Ovary (tissue), 10 donors: ENCODE measurements at places on chromosomes 7 and 10.

DNA sequence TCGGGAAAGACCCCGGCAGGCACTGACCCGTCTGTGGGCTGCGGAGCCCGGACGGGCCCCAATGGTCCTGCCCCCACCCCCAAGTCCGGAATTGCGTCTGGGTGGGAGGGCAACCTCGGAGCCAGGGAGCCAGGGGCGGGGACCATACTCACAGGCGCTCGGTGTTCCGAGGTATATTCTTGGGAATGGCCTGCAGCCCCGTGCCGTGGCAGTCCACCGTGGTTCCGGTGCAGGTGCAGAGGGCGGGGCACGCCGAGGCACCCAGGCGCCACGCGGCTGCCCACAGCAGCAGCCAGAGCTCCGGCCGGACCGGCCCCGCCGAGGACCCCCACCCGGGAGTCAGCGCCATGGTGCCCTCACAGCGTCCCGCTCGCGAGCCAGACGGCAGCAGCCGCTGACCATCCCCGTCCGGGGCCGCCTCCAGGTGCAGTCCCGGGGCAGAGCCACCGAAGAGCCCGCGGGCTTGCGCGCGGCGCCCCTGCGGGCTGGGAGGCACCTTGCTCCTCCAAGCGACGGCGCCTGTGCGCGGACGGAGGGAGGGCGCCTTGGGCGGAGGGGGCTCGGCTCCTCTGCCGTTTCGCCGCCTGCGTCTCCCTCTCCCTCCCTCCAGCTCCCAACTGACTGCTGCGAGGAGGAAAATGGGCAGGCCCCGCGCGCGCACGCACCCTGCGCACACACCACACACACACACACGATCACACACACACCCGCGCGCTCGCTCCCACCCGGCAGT lies at the start of gene SLIT1:
Gene SLIT1, minus strand, starts transcription at position 634 of the 733 bp plus-strand sequence. Its CDS starts 285 bp downstream, at position 349.
- no peak for DNase-seq

- no peak for DNase-seq
These were observed 3.1 kb downstream of the CPED1 start for GRCh38 chr7:120991581-120991980.

DNA sequence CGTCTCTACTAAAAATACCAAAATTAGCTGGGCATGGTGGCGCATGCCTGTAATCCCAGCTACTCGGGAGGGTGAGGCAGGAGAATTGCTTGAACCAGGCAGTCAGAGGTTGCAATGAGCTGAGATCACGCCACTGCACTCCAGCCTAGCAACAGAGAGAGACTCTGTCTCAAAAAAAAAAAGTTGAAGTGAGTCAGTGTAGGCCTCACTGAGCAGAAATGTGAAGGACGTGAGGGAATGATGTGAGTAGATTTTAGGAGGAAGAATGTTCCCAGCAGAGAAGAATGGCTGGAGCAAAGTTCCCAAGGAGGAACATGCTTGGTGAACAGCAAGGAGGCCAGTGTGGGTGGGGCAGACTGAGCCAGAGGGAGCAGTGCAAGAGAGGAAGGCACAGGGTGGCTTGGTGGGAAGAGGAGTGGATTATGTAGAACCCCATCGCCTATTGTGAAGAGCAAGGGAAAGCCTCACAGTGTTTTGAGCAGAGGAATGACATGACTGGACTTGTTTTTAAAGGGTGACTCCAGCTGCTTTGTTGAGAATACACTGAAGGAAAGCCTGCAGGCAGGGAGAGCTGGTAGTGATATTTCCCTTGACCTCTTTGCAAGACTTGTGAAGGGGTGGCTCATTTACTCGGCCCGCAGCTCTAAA lies 708.7 kb downstream of the SUGCT start:
- DNase-seq, result no peak

GRCh38 chr7:137446025-137446424 lies 102.5 kb upstream of the PTN start:
- DNase-seq, result no peak

DNA sequence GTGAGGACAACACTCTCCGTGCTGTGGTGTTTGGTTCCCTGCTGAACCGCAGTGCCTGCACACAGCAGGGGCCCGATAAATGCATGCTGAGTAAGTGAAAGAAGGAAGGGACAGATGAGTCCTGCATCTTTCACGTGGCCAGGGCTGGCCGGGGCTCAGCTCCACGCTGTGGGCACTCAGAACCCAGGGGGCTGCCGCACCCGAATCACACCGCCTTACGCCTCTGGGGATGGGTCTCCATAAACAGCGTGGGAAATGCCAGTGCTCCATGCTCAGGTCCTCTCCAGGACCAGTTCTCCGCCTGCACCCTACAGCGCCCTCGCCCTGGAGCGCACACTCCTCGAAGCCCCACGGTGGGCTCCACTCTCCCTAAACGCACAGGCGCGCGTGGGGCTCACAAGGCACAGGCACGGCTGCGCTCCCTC lies 38.1 kb downstream of the RASGEF1A start:
- DNase-seq, result no peak

DNA sequence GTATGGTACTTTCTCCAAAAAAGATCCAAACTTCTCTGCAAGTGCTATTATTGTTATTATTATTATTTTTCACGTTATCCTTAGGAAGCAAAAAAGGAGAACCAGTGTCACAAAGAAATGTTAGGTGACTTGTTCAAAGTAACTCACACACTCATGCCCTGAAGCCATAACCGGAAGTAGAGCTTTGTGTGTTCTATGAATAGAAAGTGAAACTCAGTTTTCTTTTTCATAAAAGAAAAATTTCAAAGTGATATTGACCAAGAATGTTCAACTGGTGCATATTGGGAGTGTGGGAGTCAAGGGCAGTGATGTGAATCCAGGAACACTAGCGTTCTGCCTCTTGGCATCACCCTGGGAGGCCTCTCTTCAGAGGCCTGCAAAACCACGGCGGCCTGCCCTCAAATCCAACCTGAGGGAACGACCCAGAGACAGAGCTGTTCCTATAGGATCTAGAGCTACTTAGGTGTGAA lies 106.1 kb downstream of the PRKCQ start:
- no peak for DNase-seq

GRCh38 chr10:120521880-120522279 lies 64.9 kb downstream of the PLPP4 start:
- no peak for DNase-seq

GRCh38 chr10:90959826-90960225 lies 38.9 kb upstream of the ANKRD1 start:
- no peak for DNase-seq
